ENCODE measurements at places on chromosomes 7 and 10.

GRCh38 chr7:22445140-22445743, 54.7 kb downstream of the STEAP1B start:
- DNase-seq: no peak

GRCh38 chr10:114489521-114490310, 85.4 kb upstream of the AFAP1L2 start:
- no peak for DNase-seq

DNA sequence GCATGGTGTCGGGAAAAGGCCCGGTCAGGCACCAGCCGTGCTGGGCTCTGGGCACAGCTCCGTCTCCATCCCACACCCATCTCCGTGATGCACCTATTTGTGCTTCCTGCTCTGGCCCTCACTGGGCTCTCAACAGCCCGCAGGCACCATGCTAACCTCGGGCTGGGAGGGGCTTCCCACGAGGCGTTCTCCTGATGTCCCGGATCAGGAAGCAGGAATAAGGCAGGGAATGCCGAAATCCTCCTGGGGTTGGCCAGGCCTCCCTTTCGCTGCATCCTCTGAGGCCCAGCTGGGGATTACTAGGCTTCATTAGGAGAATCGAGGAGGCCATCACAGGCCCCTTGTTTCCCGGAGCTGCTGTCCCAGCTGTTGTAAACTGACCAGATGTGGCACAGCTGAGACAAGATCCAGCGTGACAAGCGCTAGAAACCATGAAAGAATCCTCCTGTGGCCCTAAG, 72.0 kb downstream of the FAM53B start:
- no peak for DNase-seq

DNA sequence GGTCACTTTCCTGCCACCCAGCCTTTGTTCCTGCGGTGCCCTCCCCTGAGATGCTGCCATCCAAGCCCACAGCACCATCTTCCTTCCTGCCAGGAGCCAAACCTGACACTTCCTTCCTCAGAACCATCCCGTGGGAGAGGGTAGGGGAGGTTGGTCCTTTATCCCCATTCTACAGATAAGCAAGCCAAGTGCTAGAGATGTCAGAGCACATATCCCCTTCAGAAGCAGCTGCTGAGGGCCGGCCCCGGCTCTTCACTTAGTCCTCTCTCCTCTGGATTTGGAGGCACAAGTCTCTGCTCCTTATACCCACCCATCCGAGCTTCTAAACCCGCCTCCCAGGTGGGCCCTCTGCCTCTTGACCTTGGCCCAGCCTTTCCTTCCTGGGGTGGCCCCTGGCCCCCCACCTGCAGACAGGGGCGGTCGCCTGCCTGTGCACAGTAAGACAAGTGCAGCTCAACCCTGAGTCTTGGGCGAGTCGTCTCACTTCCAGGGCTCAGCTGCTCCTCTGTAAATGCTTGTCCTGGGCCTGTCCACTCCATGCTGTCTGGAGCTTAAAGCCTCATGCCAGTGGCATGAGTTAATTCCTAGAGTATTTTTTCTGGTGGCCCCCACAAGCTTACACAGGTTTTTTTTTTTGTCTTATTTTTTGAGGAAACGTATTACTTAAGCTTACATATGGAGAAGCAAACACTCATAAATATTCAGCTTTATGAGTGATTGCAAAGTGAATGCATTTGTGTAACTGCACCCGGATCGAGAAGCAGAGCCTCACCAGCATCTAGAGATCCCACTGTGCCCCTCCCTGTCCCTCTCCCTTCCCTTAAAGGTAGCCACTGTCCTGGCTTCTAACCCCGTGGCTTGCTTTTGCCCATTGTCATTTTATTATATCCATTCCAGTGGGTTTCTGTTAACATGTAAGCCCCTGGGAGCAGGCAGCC, 125.1 kb downstream of the CDH23 start:
- no peak for DNase-seq

DNA sequence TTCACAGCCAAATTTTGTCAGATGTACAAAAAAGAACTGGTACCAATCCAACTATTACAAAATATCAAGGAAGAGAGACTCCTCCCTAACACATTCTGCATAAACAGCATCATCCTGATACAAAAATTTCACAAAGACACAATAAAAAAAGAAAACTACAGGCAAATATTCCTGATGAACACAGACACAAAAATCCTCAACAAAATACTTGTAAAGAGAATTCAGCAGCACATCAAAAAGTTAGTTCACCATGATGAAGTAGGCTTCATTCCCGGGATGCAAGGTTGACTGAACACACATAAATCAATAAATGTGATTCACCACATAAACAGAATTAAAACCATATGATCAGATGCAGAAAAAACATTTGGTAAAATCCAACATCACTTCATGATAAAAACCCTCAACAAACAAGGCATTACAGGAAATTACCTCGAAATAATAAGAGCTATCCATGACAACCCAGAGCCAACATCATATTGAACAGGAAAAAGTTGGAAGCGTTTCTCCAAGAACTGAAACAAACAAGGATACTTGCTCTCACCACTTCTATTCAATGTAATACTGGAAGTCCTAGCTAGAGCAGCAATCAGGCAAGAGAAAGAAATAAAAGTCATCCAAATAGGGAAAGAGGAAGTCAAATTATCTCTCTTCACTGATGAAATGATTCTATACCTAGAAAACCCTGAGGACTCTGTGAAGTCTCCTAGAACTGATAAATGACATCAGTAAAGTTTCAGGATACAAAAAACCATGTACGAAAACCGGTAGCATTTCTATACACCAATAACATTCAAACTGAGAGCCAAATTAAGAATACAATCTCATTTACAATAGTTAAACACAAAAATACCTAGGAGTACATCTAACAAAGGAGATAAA, 223.1 kb downstream of the REEP3 start:
- no peak for DNase-seq

DNA sequence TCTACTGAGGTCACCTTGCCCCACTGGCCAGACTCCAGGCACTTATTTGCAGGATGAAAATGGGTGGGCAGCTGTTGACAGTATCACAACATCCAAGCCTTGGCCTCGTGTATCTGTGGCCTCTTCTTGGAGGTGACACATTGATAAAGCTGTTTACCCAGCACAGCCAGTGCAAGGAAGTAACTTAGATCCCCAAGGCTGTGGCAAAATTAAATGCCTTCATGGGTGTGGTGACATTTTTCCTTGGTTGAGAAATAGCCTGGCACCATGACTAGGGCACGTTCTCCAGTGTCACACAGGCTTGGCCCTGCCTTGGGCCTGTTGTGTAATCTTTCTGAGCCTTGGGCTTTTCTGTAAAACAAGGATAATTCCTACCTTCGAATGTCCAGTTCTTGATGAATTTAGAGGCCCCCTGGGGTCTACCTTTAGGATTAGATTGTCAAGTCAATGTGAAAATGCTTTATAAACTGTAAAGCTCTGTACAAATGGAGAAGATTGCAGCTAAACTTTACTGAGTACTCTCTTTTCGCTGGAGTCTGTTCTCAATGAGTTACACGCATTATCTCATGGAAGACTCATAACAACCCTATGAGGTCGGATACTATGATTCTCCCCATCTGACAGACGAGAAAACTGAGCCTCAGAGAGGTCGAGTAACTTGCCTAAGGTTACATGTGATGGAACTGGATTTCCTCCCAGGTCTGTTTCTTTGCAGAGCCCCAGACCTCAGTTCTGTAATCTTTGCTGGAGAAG, 46.7 kb upstream of the LOXL4 start:
- DNase-seq: no peak

DNA sequence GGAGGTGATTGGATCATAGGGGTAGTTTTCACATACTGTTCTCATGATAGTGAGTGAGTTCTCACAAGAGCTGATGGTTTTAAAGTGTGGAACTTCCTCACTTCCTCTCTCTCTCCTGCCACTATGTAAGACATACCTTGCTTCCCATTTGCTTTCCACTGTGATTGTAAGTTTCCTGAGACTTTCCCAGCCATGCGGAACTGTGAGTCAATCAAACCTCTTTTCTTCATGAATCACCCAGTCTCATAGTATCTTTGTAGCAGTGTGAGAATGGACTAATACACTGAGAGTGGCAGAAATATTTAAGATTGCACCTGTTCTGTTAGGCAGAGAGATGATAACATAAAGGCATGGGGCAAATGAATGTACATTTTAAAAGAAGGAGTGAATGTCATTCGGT, 507.8 kb downstream of the SORCS3 start:
- DNase-seq: no peak

DNA sequence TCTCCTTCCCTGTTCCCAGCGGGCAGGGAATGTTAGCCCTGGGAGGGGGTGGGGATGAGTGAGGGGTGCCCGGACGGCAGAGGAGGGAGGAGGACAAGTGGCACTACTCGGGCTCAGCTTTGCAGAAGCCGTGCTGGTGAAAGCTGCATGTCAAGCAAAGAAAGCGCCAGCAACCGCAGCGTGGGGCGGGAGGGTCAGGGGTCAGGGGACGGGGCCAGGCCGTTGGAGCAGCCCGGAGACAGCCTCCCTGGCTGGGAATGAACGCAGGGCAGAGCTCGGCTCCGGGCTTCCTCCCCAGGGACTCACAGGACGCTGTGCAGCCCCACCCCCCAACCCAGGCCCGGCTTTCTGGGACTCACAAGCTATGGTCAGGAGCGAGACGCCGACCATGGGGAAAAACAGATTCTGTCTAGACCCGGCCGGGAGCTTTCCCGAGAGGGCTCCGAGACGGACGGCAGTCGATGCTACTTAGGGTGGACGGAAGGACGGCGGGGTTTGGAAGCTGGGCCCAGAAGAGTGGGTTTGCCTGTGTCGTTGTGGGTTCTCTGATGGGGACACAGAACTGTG, 113.4 kb downstream of the VIPR2 start:
- DNase-seq: no peak

GRCh38 chr7:101688183-101688831, 59.2 kb upstream of the MYL10 start:
- peak; percentile 79 for DNase-seq
